ENCODE measurements at places on chromosomes 6 and 20.

DNA sequence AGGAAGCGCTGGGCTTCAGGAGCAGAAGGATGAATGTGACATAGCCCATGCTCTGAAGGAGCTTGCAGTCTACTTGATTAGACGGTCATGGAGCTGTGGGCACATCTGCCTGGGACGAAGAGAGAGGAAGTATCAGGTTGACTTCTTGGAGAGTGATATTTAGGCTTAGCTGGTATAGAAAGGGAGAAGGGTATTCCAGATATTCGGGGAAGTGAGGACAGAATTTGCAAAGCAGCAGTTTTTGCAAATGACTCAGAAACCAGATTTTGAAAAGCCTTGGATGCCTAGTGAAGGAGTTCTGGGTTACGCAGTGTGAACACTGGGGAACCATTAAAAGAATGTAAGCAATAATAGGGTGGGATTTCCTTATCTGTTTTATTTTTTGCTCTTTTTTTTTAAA, 60.7 kb downstream of the EYA4 start:
- no peak for DNase-seq

DNA sequence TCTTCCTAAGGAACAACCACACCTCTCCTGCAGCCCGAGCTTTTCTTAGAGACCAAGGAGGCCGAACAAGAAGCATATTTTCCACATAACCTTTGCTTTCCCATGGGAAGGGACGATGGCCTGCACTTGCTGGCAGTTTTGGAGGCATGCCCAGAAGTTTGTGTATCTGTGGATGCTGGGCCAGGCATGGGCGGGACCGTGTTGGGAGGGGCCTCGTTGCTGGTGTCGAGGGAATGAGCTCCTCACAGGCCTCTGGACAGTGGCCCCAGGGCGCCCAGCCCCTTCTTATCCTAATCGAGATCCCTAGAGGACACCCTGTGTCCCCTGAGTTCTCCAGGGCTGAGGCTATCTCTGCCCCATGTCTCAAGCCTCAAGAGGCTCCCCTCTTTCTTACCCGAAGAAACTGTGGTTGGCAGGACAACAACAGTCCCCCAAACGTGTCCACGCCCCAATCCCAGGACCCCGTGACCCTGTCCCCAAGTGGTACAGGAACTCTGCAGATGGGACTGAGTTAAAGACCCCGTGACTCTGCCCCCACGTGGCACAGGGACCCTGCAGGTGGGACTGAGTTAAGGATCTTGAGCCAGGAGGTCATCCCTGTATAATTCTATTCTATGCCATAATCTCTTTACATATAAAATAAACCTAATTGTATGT, 99.5 kb upstream of the BHLHE23 start:
- no peak for DNase-seq

DNA sequence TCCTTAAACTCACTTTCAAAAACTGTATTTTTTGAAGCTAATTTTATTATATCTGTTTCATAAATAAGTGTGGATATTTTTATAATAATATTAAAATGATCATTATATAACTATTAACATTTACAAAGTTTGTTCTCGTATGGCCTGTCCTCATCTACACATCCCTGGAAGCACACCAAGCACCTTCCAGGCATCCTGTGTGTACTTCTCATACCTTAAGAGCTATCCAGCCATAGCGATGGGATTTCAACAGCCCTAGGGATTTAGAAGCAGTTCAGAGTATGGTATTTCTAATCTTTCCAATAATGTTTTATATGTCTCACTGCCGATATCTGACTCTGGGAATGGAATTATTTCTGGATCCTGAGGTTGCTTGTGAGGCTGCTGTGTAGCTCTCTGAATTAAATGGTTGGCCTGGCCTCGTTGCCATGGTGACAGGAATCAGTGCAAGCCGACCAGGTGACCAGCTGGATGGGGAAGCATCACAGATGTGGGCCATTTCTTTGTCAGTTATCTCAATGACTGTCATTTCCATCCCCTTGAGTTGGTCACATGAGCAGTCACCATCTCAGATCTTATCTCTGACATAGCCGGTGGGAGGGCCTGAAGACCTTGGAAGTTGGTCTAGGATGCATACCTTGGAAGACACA, 265.2 kb upstream of the RIN2 start:
- DNase-seq: no peak

DNA sequence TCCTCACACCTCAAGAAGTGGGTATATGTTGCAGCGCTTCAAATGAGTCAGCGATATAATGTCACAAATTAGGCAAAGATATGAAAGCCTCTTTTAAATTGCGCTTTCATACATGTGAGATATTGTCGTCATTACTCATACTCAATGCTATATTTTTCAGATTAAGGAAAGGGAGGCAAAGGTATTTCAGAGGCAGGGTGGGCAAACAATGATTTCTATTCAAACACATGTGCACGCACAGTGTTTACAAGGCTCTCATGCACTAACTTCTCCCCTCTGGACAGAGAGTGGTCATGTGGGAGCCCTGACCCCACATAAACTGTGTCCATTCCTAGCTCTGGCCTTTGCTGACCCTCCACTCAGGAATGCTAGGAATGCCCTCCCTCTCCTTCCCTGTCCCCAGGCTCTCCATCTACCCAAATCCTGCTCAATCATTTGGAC, 112.1 kb upstream of the TMEM170B start:
- DNase-seq: no peak

- peak; percentile 86 for DNase-seq
These were observed 160.1 kb downstream of the ZMYND8 start for GRCh38 chr20:47196091-47197081.

- no peak for DNase-seq
These were observed 114.8 kb downstream of the CRYBG1 start for GRCh38 chr6:106475284-106475683.

DNA sequence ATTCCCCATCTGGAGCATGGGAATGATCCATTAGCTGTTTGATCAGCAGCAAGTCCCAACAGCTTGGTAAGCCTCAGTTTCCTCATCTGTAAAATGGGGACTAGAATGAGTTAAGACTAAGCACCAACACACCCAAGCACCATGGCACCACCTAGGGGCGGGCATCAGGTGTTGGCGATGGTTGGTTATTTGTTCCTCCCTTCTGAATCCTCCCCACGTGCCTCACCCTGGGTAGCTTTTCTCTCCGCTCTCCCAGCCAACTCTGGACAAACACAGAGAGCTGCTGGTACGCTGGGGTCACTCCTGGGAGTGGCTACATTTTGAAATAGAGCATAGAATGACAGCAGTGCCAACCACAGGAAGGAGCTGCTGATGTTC, 13.3 kb upstream of the ITPR3 start:
- DNase-seq: no peak

- no peak for DNase-seq
These were observed 8.5 kb upstream of the MCM3 start for GRCh38 chr6:52293067-52293466.

- no peak for DNase-seq
These were observed 235.4 kb upstream of the IRAK1BP1 start for GRCh38 chr6:78631976-78632375.

DNA sequence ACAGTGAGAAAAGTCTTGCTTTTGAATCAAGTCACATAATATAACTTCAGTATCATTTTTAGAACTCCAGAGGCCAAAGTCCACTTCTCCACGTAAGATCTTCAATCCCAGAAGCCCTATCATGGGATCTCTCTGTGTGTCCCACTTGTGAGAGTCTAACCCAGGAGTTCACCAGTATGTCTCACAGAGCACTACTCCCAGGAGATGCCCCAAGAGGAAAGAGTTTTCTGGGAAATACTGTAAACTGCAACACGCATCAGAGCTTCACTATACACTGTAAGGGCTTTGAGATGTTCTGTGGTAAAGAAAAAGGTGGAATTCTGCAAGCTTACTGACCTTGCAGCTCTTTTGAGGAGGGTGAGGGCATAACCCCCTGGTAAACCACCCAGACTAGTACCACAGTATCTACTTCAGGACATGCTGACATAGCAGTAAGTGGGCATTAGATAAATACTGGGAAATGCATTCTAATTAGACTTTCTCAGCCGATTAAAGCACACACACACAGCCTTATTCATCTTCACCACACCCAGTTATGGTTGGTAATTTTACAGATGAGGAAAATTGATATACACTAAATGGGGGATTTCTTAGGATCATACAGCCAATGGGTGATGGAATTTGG, 12.3 kb downstream of the DCBLD1 start:
- no peak for DNase-seq

- no peak for DNase-seq
These were observed 89.6 kb upstream of the HMGCLL1 start for GRCh38 chr6:55668591-55668990.

DNA sequence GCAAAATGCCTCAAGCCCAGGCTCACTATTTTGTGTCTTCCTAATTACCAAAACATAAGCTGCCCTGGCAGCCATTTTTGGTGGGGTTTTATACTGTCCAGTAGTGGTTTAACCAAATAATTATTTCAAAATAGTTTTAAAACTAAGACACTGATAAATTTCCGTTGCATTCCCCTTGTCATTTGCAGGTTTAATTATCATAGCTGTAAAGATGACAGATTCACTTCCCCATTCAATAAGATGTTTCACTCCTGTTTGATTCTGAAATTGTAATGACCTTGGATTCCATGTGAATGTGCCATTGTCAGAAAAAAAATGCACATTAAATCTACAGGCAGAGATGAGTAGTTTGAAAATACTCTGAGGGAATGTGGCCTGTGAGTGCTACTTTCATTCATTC, 172.0 kb downstream of the COL9A1 start:
- DNase-seq: no peak

GRCh38 chr6:72842140-72842539, 220.3 kb downstream of the KCNQ5 start:
- no peak for DNase-seq

- no peak for DNase-seq
These were observed at the start of gene TMEM74B for GRCh38 chr20:1184638-1185315. TSS of gene TMEM74B (minus strand) at chr20:1184981. CDS start at chr20:1183801, 1,180 bp downstream.

DNA sequence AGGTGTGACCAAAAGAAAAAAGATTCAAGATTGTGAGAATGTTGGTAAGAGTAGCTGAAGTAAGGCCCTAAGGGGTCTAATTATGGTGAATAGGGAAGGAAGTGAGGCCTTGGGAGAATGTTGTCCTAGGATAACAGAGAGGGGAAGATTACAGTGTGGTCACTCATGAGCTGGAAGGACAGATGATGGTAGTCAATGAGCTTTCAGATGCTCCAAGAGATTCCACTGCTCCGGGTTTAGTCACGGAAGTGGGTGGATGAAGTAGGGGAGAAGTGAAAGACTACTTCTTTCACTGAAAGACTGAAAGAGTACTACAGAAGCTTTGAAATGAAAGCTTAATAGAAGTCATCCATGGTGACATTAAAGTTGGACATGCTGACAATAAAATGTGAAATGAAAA, 108.5 kb downstream of the MMS22L start:
- DNase-seq: no peak

DNA sequence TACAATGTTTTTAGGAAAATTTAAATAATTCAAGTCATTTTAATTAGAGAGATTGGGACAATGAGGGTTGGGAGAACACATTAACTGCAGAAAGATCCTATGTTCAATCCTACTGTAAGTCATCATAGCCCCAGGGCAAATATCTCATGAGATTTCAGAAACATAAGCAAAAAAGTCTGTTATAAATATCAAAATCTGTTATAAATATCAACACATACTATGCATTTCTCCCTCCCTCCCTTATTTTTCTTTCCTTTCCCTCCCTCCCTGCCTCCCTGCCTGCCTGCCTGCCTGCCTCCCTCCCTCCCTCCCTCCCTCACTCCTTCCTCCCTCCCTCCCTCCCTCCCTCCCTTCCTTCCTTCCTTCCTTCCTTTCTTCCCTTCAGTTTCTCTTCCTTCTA, 267.3 kb upstream of the SASH1 start:
- DNase-seq: no peak

GRCh38 chr6:129679758-129680157, 30.2 kb downstream of the ARHGAP18 start:
- DNase-seq: no peak

GRCh38 chr6:143783077-143783476, 60.1 kb upstream of the LTV1 start:
- DNase-seq: no peak

GRCh38 chr20:24990810-24991252, 1.7 kb downstream of the APMAP start:
- peak; percentile 20 for DNase-seq

- DNase-seq: no peak
These were observed 101.8 kb downstream of the YTHDF1 start for GRCh38 chr20:63114006-63114692.

GRCh38 chr6:73585566-73586415, 65.0 kb upstream of the EEF1A1 start:
- DNase-seq: no peak

GRCh38 chr6:138989098-138989983, 1.3 kb upstream of the REPS1 start:
- no peak for DNase-seq

- peak; percentile 57 for DNase-seq
These were observed 230.1 kb downstream of the PREX1 start for GRCh38 chr20:48597521-48598302.

DNA sequence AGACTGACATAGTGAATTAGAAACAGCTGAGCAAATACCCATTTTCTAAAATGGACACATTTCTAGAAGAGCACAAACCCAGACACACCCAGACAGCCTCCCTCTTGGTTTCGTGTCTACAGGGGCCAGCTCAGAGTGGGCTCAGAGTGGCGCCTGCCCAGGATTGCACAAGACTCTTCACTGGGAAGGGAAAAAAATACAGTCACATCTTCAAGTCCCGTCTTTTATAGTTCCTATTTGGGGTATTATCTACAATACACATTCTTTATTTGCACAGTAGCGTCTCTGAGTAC, 246.1 kb upstream of the AFDN start:
- peak; percentile 27 for DNase-seq

GRCh38 chr6:84685983-84686584, 78.3 kb downstream of the TBX18 start:
- no peak for DNase-seq

DNA sequence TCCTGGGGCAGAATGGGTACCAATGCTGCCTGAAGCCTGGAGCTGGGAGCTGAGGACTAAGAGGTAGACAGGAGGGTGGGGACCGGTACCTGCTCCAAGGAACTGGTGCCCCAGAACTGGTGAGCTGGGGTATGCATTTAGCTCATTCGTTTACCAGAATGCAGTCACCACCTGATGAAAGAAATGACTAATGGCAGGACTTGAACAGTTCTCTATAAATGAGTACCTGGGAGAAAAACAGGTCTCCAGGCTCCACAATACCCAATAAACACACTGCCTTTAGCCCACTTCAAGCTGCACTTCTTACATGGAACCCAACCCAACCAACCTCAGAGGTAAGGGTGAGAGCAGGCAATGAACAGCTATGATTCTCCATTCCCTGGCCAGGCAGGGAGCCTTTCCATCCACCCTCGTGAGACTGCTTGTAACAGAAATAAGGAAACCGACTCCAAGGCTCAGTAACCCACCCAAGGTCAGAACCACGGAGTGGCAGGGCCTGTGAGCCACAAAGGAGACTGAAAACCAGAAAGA, 15.4 kb downstream of the FKBP1A start:
- no peak for DNase-seq

GRCh38 chr6:36104836-36105235, 25.5 kb upstream of the MAPK13 start:
- DNase-seq: no peak

GRCh38 chr20:6636209-6637159, 131.0 kb upstream of the BMP2 start:
- DNase-seq: no peak

- no peak for DNase-seq
These were observed 109.3 kb upstream of the FAM83B start for GRCh38 chr6:54737247-54737646.

GRCh38 chr6:83509441-83509840, 2.9 kb upstream of the PRSS35 start:
- no peak for DNase-seq

Measured in cardiac septum (tissue), 1 donor.